ELR (cell line): ENCODE measurements at places on chromosomes 2 and 18.

DNA sequence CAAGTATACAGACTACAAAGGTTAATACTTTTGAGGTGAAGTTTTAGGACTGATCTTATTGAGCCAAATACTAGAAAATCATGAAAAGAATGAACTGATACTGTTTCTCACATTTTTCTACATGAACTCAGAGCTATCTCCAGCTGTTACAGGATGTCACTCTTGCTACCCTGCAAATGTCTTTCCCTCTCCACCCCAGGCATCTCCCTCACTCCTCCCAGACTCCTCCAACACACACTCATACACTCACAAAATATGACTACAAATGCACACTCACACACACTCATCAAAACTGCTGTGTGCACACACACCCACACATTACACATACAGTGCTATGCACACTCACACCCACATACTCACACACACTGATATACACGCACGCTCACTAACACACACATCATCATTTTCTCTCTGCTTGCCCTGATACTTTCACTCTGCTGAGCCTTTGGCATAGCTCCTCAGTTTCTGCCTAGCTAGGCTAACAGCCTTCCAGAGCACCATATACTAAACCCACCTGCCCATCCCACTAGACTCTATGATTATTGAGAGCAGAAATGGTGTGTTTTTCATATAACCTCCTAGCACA is 273.3 kb downstream of the CD226 start:
- DNase-seq = no peak

- DNase-seq = peak; percentile 74
Measured at GRCh38 chr18:73235491-73235890, 367.7 kb upstream of the NETO1 start.

- DNase-seq = no peak
Measured at GRCh38 chr2:11708106-11708505, 38.1 kb upstream of the NTSR2 start.

DNA sequence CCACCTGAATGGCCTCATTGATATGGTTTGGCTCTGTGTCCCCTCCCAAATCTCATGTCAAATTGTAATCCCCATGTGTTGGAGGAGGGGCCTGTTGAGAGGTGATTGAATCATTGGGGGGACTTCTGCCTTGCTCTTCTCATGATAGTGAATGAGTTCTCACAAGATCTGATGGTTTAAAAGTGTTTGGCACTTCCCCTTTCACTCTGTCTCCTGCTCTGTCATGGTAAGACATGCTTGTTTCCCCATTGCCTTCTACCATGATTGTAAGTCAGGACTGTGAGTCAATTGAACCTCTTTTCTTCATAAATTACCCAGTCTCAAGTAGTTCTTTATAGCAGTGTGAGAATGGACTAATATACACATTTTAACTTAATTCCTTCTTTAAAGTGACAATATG is 146.8 kb upstream of the KCNJ3 start:
- no peak for DNase-seq

GRCh38 chr2:1341404-1342120 is 71.7 kb upstream of the TPO start:
- no peak for DNase-seq
